ENCODE measurements at places on chromosomes 5 and 9. TPM values are rescaled to one million over a fixed set of nuclear protein-coding genes. Genes with fewer than 3 reads are reported as not detected.

- DNase-seq, result no peak
Observed at GRCh38 chr5:68252673-68253623, 37.4 kb downstream of the PIK3R1 start.

Gene NACC2
- 18.4 TPM for total RNA-seq

DNA sequence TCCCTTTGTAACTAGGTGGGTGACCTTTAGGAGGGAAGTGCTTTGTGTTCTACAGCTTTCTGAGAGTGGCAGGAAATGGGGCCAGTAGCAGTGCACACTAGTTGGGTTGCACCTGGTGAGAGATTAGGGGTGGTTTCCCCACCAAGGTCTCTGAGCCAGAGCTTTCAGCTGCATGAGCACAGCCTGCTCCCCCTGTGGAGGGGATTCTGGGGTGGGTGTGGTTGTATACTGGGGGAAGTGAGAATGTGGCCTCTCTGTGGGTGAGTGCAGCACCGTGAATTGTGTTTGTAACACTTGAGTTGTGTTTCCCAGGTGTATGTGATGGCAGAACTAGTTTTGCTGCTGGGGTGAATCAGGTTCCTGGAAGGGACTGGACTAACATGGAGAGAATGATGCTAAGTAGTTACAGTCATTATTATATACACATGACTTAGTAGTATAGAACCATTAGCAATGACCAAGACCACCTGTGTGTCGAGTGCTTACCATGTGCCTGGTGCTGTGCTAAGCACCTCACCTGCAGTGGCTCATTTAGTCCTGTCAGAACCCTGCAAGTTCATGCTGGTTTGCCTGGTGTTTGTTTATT lies 11.8 kb upstream of the CXXC5 start:
- DNase-seq, result no peak

DNA sequence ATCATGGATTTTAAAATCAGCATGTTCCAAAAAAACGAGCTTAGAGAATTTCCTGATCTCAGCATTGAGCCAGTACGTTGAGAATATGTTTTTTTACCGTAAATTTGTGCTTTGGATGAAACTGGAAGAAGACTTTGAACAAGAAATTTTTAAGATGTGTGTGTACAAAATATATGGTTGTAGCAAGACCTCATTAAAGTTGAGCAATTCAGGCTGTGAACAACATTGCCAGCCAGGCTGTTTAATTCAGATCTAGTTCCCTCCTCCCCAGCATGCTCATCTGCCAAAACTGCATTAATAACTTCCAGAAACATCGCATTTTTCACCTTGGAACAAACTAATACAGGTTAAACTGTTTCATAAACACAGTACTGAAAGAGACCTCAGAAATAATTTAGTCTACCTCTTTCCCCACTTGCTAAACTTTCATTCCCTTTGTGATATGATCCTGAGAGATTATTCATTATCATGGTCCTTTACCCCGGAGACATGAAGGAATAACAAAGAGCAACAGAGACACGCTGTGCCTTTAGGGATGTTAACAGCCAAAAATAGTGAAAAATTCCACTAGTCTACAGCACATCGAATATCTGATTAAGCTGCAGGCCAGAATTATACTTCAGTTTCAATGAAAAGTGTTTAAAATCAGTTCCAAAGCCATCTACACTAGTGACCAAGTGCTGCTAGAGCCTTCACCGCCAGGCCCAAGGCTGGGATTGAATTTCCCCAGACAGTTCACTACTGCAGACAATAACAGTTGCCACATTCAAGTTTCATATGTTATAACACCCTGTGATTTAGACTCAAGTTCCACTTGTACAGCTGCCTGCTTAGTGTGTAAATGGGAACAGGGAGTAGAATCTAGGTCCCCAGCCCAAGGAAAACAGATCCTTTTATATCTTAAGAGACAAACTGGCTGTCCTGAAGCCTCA lies 89.6 kb downstream of the EFNA5 start:
- no peak for DNase-seq

Gene PCDHB15
- total RNA-seq, result 2.4 TPM

Measured in mesothelial cell of epicardium (in vitro differentiated cells).